ENCODE measurements at places on chromosomes 13 and 19. TPM values are rescaled to one million over a fixed set of nuclear protein-coding genes. Genes with fewer than 3 reads are reported as not detected.

DNA sequence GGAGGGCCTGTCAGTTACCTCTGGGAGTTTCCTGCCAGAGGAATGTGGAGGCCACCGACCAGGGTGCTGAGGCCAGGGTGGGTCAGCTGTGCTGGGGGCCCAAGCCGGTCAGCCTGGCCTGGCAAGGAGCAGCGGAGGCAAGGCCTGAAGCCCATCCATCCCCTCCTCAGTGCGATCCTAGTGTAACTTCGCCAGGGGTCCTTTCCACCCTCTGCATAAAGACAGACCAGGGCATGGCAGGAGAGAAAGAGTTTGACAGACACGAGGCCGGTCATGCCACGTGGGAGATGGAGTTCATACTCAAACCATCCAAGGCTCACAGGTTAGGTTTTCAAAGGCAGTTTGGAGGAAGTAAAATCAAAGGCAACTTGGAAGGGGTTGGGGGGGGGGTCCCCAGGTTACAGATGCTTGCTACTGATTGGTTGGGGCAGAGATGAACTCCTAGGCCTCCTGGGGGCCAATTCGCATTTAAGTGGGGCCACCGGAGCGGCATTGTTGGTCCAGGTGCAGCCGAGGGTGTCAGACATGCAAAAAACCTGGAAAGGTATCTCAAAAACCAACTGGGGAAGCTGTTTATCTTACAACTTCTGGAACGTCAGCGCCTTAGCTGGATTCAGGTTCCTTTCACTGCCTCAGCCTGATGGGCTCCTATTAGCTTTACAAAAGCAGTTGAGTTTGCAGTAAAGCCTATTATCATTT lies 36.8 kb upstream of the DPRX start:
- no peak for DNase-seq

GRCh38 chr13:20848203-20848602 lies 54.3 kb downstream of the XPO4 start:
- DNase-seq: no peak

GRCh38 chr13:53137779-53138178 lies 109.2 kb downstream of the OLFM4 start:
- DNase-seq: no peak

Gene CYP4F8
- polyA plus RNA-seq: not detected

Gene HSH2D
- 0.12 TPM for polyA plus RNA-seq

Data from cardiac muscle cell (in vitro differentiated cells and primary cell).